ENCODE measurements at places on chromosomes 12 and 14. TPM values are rescaled to one million over a fixed set of nuclear protein-coding genes. Genes with fewer than 3 reads are reported as not detected.

SLC6A15 gene
- total RNA-seq, result 1.2 TPM

KCNMB4 gene
- total RNA-seq, result 4.1 TPM

LHX5 gene
- total RNA-seq, result not detected

UNC79 gene
- total RNA-seq, result 0.39 TPM

LTBP2 gene
- total RNA-seq, result 18.8 TPM

TMEM63C gene
- total RNA-seq, result 0.89 TPM

DNA sequence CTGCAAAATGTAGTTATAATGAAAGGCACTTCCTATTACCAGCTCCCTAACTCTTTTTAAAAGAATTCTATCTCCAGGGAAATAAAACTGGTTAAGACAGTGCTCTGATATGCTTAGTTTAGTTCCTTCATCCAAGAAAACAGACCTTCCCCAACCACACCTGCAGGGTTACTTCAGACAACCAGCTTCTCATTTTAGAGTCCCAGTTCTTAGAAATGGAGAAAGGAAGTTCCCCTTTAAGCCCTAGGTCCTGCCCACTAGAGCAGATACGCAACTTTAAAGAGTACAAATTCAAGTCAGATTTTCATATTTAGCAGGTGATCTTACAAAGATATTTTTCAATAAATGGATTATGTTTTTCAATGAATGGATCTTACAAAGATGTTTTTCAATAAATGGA lies 4.4 kb upstream of the WSB2 start:
- DNase-seq, result no peak

DNA sequence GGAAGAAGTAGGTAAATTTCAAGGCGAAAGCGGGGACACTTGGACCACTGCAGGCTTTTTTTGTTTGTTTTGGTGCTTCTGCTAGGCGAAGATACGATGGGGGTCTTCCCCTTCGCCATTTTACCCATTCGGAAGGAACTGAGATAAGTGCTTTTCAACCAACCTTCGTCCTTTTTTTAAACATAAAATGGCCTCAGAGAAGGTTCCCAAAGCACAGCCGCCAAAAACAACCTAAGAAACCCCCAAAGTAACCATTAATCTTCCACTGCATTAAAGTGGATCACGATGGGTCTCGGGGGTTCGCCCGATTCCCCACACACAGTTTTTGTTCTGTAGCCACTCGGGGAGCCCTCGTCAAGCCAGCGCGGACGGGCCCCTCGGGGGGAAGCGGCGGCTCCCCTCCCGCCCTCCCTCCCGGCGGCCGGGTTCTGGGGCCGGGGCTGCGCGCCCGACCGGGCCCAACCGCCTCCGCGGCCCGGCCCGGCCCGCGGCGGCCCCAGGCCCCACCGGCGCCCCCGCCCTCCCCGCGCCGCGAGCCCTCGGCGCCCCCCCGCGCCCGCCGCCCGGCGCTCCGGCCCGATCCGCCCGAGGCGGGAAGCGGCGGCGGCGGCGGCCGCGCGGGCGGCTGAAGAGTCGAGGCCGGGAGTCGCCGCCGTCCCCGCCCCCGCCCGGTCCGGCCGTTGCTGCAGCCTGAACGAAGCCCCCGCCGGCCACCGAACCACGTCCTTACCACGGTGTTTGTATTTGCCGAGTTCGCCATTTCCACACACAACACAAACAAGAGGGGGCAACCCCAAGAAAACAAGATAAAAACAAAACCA lies 790 bp downstream of the GTF2A1 start:
- peak; percentile 52 for DNase-seq

GRCh38 chr14:38257507-38257906 lies 1.6 kb upstream of the CLEC14A start:
- DNase-seq, result no peak

- peak; percentile 6 for DNase-seq
Observed at GRCh38 chr14:102927878-102928411, 5.5 kb downstream of the AMN start.

GRCh38 chr14:87638196-87638595 lies 354.8 kb downstream of the GALC start:
- DNase-seq, result no peak

GRCh38 chr14:72256055-72256454 lies 323.8 kb downstream of the RGS6 start:
- no peak for DNase-seq

DNA sequence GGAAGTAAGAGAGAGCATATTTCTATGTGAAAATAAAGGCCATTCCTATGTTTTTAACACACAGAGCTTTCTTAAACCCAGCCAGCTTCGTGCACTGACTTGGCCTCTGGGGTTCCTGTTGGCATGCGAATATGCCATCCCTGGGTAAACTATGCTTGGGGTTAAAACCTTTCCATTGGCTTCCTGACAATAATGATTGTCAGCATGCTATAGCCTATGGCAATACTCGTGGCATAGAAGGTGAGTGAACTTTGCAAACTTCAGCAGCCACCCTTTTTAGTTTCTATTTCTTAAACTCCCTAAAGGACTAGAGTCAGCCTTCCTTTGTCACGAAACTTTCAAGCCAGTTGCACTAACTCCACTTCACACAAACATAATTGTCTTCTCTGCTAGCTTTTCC lies 148.4 kb upstream of the RGS6 start:
- DNase-seq, result no peak

Data from skin of body (tissue), 3 donors.